ENCODE measurements at places on chromosomes 13 and 19.

GRCh38 chr13:106376401-106377112, 158.9 kb downstream of the EFNB2 start:
- peak; percentile 81 for DNase-seq

DNA sequence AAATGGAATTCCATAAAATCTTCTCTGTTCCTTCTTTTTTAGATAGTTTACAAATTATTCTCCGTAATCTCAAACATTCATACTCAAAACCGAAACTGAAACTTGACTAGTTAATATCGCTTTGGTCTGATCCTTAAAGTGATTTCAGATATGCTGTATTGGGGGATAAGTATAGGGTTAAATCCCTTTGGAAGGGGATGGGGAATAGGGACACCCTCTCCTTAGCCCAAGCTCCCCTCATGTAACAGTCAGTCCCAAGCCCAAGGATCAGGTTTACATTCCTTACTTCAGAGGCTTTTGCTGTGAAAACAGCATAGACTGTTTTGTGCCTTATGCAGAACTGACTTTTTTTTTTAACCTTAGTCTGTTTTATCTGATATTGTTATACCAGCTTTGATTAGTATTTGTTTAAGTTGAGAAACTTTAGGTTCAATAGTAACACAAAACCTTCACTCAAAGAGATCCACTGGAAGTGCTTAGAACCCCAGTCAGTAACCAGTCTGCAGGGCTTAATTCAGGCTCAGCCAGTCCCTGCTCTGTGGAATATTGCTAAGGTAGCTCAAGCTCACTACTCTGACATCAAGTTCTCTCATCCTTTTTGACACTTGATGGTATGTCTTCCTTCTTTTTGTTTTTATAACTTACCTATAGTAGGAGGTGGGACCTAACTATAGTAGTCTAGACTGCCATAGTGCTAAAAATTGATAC, 10.5 kb downstream of the CDADC1 start:
- no peak for DNase-seq

DNA sequence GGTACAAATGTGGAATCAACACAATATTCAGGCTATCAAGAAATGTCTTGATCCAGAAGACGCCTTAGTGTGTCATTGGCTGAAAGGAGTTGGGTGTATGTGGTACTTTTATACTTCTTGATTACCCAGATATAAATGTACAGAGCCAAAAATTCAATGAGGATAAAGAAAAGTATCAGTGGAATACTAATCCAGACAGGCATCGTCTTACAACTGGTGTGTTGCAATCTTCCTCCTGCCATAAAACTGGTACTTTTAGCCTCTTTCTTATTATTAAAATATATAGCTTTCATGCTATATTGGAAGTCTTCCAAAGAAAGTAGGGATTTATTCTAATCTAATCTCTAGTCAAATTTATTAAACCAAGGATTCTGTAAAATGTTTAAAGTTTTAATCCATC, 388.6 kb upstream of the MIR17HG start:
- no peak for DNase-seq

DNA sequence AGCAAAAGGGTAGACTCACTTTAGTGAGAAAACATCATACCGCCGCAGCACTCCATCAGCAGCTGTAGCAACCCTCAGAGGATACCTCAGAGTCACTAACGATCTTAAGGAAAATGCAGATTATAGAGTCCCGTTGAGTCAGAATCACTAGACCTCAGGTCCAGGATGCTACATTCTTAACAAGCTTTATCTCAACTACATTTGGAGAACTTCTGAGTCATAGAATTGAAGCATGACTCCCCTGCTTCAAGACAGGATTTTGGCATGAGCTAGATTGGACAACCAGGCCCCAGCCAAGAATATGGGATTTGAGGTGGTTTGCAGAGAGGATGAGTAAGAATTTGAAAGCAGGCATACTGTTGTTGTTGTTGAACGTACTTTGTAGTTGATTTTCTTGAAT, 118.9 kb upstream of the UBL3 start:
- peak; percentile 24 for DNase-seq

Data from HS-27A (cell line).